ENCODE measurements at places on chromosomes 7 and 10.
A peak's percentile ranks its signal among the peaks of the same experiment; 100 is the strongest.

- DNase-seq = peak; percentile 41
Measured at GRCh38 chr7:77415823-77416620, at the start of gene GSAP. Gene GSAP (minus strand): TSS chr7:77416349. CDS start chr7:77416321, 28 bp downstream.

- no peak for DNase-seq
Measured at GRCh38 chr7:121515630-121516401, 119.7 kb upstream of the FAM3C start.

GRCh38 chr10:16732376-16732775, 84.8 kb downstream of the RSU1 start:
- no peak for DNase-seq

GRCh38 chr10:20630092-20630643, 266.9 kb downstream of the NEBL start:
- no peak for DNase-seq

- no peak for DNase-seq
Measured at GRCh38 chr7:140440593-140440992, 36.7 kb downstream of the RAB19 start.

Measured in endothelial cell (in vitro differentiated cells).